ENCODE measurements at places on chromosomes 7 and 10. TPM values are rescaled to one million over a fixed set of nuclear protein-coding genes. Genes with fewer than 3 reads are reported as not detected.

- H3K36me3 ChIP-seq = no peaks in the 10 kb centered on the region
- no peaks in the 10 kb centered on the region for H3K27me3 ChIP-seq
- no peaks in the 10 kb centered on the region for H3K4me1 ChIP-seq
- H3K4me3 ChIP-seq = no peak overlapping the region
- no peak overlapping the region for H3K27ac ChIP-seq
- DNase-seq = no peak
These were observed 28.5 kb upstream of the CROT start for GRCh38 chr7:87316846-87317552.

The TWIST1 gene
- 3.9 TPM for total RNA-seq

DNA sequence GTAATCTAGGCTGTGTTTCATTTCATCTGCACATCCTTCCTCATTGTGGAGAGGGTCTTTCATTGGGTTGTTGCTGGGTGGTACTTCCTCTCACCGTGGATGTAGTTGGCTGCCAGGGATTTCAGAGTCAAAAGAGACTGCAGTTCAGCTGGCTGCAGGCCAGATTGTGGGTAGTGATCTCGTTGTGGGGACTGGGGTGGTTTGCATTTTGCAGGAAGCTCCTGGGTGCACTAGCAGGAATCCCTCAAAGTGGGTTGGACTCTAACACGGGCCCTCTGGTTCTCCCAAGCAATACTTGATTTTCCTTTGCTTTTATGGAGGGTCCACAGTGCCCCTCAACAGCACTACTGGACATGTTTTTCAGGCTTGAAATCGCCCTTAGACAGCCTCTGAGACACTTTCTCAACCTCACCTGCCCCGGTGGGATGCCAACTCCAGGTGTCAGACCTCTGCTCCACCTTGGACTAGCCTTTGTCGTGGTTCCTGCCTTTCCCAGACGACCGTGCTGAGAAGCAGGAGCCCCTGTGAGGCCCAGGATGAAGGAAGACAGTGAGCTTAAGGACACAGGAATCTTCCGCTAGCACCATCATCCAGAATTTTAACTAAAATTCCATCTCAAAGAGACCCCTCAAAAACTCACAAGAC is 23.9 kb upstream of the ZNF273 start:
- peaks cover 19% of the 10 kb centered on the region for H3K4me1 ChIP-seq
- H3K36me3 ChIP-seq = no peaks in the 10 kb centered on the region
- H3K27ac ChIP-seq = no peak overlapping the region

- no peaks in the 10 kb centered on the region for H3K4me1 ChIP-seq
- H3K27me3 ChIP-seq = no peaks in the 10 kb centered on the region
These were observed 1024.6 kb downstream of the SORCS1 start for GRCh38 chr10:106139915-106140314.

The RAPGEF5 gene
- total RNA-seq = 13.9 TPM

Measured in sigmoid colon (tissue), 7 donors.